ENCODE measurements at places on chromosomes 5 and 9. TPM values are rescaled to one million over a fixed set of nuclear protein-coding genes. Genes with fewer than 3 reads are reported as not detected.

- DNase-seq: no peak
These were observed 128.5 kb upstream of the CDH10 start for GRCh38 chr5:24773261-24773660.

DNA sequence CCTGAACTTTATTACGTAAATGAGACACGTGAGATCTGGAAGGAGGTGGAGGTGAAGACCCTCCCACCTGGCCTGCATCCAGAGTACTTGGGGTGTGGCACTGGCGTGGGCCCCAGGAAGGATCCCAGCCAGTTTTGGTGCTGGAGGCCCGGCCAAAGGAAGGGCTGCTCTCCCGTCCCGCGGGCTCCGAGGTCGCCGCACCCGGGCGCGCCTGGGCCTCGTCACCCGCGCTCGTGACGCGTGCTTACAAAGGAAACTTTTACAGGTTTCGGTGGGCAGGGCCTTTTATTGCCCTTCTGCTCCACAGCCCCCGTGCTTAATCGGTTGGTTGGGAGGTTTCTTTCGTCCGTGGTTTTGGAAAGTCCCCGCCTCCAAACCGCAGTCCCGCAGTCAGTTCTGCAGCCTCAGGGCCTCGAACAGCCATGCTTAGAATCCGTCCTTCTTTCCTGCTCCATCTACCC, 29.2 kb downstream of the CDKN2A start:
- peak; percentile 81 for DNase-seq

DNA sequence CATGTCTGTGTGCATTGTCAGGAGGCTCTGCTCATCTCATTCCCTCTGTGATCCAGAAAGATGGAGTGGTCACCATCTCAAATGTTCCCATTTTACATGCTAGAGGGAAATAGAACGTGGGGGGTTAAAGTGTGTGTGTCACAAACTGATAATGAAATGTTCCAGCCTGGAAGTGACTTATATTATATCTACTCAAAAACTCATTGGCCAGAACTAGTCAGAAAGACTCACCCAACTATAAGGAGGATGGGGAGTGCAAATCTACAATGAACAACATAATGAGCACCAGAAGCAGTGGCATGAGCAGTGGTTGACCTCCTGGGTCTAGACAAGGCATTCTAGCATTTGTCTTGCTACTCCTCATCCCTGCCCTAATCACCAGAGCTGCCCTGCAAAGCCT, 81.0 kb downstream of the HTR4 start:
- no peak for DNase-seq

The ZNF608 gene
- 15.3 TPM for total RNA-seq

DNA sequence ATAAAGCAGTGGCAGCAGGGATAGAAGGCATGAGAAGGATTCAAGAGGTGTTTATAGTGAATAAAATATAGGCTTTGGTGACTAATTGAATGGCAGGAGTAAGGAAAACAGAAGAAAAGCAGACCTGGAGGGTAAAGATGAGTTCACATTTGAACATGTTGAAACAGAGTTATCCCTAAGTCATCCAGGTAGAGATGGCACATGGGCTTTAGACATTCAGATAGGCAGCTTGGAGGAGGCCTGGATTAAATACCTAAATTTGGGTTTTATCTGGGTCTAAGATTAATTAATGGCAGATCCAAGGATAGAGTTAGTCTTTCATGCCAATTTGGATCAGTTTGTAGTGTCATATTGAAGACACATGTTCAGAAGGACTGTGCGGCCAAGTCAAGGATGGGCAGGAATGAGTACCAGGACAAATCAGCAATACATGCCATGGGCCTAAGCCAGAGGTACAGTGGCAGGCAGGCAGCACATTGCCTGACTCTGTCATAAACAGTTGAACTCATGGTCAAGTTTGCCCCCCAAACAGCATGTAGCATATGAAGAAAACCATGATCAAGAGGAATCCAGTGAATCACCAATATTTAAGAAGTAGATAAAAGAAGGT, 115.5 kb upstream of the SLC12A2 start:
- no peak for DNase-seq

GRCh38 chr5:180801596-180802324, 846 bp downstream of the MGAT1 start:
- no peak for DNase-seq

- no peak for DNase-seq
These were observed 10.2 kb downstream of the CTNNAL1 start for GRCh38 chr9:109003116-109003515.
